Uterus (tissue), 4 donors: ENCODE measurements at places on chromosomes 11 and 22.

DNA sequence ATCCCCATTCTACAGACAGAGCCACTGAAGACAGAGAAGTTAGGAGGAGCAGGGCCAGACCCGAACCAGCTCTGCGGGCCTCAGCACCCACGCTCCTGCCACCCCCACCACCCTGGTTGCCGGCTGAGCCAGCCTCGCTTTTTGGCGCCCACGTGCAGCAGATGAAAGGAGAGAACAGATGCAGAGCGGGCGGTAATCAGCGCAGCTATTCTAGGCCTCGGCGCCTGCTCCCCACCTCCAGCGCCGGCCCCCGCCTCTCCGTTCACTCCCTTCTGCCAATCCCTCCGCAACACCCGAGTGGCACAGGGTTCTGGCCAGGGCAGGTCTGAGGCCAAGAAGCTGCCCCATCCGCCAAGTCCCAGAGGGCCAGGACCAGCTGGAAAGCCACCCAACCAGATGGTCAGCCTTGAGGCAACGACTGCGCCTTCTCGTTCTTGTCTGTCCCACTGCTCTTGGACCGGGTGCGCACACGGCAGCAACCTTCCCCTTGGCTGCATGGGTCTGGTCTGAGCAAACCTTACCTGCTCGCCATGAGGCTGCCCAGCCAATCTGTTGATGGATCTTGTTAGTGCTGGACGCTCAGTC, 16.8 kb downstream of the DNAL4 start:
- no peak for DNase-seq

- DNase-seq, result no peak
These were observed 31.9 kb upstream of the APOL5 start for GRCh38 chr22:35685731-35686130.

- no peak for DNase-seq
These were observed at the start of gene HBB for GRCh38 chr11:5226732-5227310. HBB (minus strand) TSS chr11:5227071; CDS start chr11:5227021, 50 bp downstream.

GRCh38 chr11:24453129-24453718, 43.6 kb upstream of the LUZP2 start:
- no peak for DNase-seq

DNA sequence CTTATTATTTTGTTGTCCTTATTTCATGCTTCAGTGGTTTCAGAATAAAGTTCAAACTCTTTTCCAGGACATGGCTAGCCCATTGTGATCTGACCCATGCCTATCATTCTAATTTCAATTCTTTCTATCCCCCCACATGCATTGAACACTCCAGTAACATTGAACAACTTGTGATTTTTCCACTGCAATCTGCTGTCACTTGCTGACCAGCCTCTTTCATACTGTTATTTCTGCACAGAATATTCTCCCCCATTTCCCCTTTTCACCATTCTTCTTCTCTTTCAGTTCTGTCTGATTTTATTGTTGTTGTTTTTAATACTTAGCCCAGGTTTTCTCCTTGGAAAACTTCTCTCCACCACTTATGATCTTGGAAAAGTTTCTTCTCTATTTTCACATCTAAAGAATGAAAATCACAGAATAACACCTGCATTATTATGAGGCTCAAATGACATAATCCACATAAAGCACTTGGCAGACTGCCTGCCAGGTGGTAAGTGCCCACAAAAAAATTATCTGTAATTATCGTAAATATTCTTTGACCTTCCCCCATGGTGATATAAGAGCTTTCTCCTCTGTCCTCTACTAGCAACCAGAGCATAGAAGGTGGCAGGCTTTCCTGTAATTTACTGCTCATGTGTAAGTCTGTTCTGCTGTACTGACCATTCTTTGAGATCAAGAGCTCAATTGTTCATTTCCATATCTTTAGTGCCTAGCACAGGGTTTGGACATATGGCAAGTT, 51.9 kb upstream of the EED start:
- DNase-seq, result no peak

- no peak for DNase-seq
These were observed 30.8 kb upstream of the LDLRAD3 start for GRCh38 chr11:35912883-35913624.

DNA sequence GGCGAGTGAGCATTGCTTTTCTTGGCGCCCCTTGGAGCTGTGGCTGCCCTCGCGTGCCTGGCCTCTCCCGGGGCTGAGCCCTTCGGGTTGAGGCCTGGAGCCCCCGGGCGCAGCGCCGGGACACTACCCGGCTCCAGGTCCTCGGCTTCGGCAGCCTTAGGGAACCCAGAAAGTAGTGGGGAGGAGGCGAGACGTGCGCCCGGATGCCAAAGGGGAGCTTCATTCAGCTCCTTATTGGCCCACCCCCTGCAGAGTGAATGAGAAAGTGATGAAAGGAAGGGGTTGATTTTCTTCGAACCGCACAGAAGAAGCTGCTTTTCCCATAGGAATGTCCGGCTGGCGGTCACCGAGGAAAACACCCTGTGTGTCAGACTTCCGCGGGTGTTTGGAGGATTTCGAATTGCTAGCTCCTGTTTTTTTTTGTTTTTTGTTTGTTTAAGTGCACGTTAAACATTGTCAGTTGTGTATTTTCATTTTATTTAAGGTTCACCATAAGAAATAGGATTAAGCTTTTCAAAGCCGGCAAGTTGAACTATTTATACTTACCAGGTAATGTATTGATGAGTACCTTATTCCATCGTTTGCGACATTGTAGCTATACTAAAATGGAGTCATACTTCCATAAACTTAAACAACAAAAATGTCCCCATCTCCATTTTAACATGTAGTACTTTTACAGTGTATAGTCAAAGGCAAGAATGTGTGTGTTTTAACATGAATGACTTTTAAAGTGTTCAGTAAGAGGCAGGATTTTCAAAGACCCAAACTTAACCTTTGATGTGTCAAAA, 841 bp upstream of the EIF4G2 start:
- peak; percentile 53 for DNase-seq

- DNase-seq, result no peak
These were observed 97.4 kb upstream of the POU2AF2 start for GRCh38 chr11:111148121-111148520.

GRCh38 chr11:23570828-23571227, 710.6 kb upstream of the CCDC179 start:
- no peak for DNase-seq

DNA sequence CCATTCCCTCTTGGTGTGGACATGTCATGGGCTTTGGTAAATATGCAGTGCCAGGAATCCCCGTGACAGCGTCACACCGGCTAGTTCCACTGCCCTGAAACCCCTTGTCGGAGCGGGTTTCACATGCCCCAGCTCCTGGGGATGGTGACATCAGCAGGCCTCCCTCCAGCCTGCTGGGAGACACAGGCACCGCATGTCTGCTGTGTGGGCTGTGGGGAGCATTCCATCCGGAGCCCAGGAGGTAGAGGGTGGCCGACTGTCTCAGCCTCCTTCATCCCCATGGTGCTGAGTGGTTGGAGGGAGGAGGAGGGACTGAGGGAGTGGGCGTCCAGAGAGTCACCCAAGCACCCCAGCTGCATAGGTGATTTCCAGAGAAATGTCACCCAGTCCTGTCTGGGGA, 1161.1 kb downstream of the BRD1 start:
- no peak for DNase-seq

DNA sequence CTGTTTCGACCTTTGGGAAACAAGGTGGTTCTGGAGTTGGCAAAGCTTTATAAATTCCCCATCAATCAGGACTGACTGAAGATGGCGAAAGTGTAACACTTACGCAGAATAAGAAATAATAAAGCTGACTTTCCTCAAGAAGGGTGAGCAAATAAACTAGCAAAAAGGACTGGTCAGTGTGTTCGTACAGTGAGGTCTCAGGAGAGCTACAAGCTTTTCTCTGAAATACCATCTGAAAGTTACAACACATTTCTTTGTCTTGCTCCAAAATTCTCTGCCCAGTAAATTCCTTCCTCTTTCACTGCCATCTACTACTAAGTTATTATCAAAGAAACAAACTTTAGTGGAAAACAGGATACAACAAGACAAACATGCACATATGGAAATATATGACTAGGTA, 13.4 kb downstream of the PITPNB start:
- DNase-seq, result no peak

- no peak for DNase-seq
These were observed 165.2 kb downstream of the PGR start for GRCh38 chr11:100964435-100964834.

- peak; percentile 50 for DNase-seq
These were observed 585 bp downstream of the CYB5R3 start for GRCh38 chr22:42648368-42649245.

GRCh38 chr22:26139310-26139709, 30.0 kb upstream of the SEZ6L start:
- no peak for DNase-seq

DNA sequence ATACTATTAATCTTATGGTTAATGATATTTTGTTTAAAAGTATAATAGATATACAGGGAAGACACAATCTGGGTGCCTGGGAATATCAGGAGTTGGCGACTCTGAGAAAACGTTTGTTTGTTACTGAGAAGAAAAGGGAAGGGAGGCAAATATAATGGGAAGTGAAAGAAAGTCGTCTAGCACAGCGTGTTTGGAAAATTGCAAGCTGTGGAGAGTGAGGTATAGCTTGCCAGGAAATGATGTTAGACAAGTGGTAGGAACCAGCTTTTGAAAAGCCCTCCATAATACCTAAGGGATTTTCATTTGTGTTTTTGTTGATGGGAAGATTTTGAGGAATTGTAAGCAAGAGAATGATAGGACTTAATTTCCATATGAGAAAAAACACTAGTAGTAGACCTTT, 322.2 kb downstream of the LUZP2 start:
- no peak for DNase-seq

DNA sequence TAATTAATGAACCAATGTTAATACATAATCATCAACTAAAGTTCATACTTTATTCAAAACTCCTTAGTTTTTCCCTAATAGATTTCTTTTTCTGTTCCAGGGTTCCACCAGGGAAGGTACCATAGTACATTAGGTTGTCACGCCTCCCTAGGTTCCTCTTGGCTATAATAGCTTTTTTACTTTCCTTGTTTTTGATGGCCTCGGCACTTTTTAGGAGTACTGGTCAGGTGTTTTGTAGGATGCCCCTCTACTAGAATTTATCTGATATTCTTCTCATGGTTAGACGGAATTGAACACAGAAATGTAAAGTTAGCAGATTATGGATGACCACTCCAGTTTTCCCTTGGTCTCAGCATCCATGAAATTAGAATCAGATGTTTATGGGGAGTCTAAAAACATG, 34.0 kb downstream of the PARVA start:
- no peak for DNase-seq

DNA sequence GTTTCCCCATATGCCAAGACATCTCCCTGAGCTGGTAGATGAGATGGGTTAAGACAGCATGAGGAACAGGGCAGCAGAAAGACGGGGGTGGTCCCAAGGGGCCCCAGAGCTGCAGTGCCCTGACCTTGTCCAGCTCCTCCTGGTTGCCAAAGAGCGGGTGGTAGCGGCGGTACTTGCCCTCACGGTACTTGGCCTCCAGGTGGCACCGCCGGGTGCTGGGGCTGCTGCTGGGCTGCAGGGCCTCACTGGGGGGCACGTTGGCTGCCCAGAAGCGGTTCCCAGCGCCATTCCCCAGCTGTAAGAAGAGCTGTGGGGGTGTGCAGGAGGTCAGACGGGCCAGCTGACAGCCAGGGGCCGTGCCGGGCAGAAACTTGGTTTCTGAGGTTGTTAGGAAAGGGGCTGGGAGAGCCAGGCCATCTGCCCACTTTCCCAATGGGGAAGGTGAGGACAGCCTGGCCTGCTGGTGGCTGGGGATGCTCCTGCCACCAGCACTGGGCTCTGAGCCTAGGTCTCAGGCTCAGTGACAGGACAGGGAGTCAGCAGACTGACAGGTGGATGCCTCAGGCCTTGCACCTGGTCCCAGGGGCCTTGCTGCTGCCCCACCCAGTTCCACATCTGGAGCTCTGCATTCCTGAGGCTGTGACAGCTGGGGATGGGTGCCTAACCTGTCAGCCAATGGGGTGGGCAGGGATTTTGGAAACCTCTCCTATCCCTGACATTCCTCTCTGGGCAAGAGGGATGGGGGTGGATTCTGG, 30.0 kb upstream of the PDE2A start:
- DNase-seq, result no peak

DNA sequence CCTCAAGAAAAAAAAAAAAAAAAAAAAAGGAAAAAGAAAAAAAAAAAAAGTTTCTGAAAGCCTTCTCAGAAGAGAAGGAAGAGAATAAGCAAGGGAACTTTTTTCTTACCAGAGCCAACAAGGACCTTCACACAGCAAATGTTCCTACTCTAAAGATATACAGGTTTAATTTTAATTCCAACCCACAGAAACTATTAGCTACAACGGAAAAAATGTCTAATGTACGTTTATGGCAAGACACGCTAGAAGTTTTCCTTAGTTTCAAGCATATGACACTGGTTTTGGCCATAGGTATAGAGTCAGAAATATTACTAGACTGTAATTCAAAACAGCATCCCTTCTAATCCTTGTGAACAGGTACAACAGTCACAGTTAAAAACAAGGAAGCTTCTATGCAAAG, 120.1 kb downstream of the MRTFA start:
- no peak for DNase-seq

- DNase-seq, result no peak
These were observed 485.3 kb downstream of the TBC1D22A start for GRCh38 chr22:47247579-47248240.

GRCh38 chr22:42313204-42313603, 42.8 kb upstream of the TCF20 start:
- no peak for DNase-seq

GRCh38 chr11:87255589-87255988, 217.9 kb downstream of the TMEM135 start:
- DNase-seq, result no peak

GRCh38 chr22:50184902-50185374, 775 bp upstream of the TRABD start:
- no peak for DNase-seq

DNA sequence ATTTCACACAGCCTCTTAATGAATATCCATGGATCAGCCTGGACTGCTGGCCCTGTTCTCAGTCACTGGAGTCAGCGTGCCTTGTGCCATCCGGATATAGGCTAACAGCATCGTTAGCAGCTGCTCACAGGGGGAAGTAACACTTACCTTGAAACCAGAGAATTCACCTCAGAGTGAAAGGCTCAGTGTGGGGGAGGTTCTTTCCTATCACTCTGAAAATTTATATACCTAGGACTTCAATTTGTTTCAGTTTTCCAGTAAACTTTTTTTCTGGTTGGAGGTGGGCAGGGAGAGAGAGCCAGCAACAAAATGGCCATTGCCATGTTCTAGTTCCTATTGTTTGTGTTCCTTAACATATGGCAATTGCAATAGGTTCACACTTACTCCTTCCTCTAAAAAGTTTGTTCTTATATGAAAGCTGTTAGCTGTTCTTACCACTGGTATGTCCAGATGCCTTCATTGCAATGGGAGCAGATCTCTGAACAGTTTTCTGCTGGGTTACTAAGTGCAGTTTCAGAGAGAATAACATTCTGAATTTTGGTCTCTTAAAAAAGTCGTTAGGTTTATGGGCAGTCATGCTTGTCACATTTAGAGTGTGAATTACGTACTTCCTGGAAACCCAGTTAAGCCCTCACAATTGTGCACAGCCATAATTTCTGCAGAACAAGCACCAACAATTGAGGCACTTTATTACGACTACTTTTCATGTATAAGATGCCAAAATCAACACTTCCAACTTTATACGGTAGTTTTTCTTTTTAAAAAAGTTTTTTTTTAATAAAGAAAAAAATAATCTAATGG, 247.6 kb downstream of the CADM1 start:
- DNase-seq, result no peak
